ENCODE measurements at places on chromosomes 16 and 17. TPM values are rescaled to one million over a fixed set of nuclear protein-coding genes. Genes with fewer than 3 reads are reported as not detected.

AKAP10 gene
- 67.1 TPM for total RNA-seq

HBQ1 gene
- not detected for total RNA-seq

KRT25 gene
- not detected for total RNA-seq

ZACN gene
- 0.25 TPM for total RNA-seq

CDH15 gene
- total RNA-seq: 186 TPM

NEUROD2 gene
- total RNA-seq: 0.20 TPM

TRPV3 gene
- 1.6 TPM for total RNA-seq

- no peak overlapping the region for H3K27ac ChIP-seq
- no peaks in the 10 kb centered on the region for H3K27me3 ChIP-seq
- no peak for DNase-seq
- H3K4me3 ChIP-seq: no peak overlapping the region
Observed at GRCh38 chr17:82245134-82246039, 16.5 kb downstream of the SLC16A3 start.

DNA sequence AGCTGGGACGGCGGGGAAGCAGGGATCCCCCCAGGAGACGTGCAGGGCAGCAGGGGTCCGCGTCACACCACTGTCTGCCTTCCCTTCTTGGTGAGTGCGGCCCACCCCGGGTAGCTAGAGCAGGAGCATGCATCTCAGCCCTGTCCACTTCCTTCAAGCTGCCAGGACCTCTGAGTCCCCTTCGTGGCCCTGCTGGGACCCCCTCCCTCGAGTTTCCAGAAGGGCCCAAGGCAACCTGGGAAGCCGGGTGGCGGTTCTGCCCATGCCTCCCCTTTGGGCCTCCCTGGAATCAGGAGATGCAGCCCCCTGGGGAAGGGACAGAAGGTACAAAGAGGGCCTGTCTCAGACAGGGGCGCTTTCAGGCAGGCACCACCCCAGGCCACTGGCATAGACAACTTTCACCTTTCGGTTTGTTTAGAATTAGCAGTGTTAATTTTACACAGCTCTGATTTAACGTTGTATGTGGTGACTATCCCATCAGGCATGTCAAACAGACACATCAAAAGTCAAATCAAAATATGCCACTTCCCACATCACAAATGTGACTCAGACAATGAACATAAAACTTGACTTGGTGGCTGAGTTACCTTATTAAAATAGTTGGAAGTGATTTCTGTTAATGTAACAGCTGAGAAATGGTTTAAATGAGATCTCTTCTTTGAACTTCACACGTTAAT lies 94.5 kb upstream of the METRNL start:
- DNase-seq: no peak
- H3K36me3 ChIP-seq: no peaks in the 10 kb centered on the region
- no peak overlapping the region for H3K27ac ChIP-seq
- no peak overlapping the region for H3K4me3 ChIP-seq

DNA sequence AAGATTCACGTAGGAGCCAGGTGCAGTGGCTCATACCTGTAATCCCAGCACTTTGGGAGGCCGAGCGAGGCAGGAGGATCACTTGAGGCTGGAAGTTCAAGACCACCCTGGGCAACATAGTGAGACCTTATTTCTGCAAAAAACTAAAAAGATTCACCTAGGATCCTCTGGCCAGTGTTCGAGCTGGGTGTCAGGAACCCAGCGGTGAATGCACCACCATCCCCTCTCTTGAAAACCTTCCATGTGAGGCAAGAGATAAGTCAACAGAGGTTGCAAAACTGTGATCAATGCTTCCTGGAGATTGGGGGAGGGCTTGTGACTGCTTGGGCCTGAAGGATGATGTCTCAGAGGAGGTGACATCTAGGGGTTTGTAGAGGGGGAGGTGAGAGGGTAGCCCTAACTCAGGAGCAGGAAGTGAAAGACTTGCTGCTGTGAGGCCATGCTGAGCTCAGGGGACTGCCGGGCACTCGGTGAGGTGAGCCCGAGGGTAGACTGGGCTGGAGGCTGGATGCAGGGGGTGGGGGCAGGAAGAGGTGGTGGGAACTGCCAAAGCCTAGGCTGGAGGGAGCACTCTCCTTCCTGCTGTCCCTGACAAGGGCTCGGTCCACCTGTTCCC lies 11.7 kb downstream of the GJD3 start:
- no peak overlapping the region for H3K27ac ChIP-seq
- H3K36me3 ChIP-seq: peaks cover 56% of the 10 kb centered on the region
- peaks cover 41% of the 10 kb centered on the region for H3K4me1 ChIP-seq
- DNase-seq: no peak
- H3K27me3 ChIP-seq: no peaks in the 10 kb centered on the region

DNA sequence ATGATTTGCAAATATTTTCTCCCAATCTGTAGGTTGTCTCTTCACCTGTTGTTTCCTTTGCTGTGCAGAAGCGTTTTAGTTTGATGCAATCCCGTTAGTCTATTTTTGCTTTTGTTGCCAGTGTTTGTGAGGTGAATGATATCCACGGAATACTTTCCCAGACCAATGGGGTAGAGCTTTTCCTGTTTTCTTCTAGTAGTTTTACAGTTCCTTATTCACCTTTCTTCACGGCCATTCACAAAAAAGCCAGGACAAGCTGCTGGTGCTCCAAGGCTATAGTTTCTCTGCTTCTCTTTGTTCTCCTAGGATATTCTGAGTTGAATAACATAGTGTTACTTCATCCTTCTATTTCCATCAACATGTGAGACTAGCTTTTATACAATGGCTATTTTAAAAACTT lies 98.7 kb downstream of the UTP18 start:
- no peaks in the 10 kb centered on the region for H3K36me3 ChIP-seq
- no peaks in the 10 kb centered on the region for H3K27me3 ChIP-seq
- H3K4me1 ChIP-seq: no peaks in the 10 kb centered on the region

- no peaks in the 10 kb centered on the region for H3K36me3 ChIP-seq
- no peaks in the 10 kb centered on the region for H3K27me3 ChIP-seq
- 0 out of 2 replicates have a peak, but pooled peaks cover 3% of the 10 kb centered on the region for H3K4me1 ChIP-seq
- no peak overlapping the region for H3K27ac ChIP-seq
Observed at GRCh38 chr17:62719586-62719985, 88.5 kb downstream of the MARCHF10 start.
